ENCODE measurements at places on chromosomes 5 and 9.

- DNase-seq, result no peak
These were observed 57.5 kb upstream of the FREM1 start for GRCh38 chr9:14967450-14968321.

GRCh38 chr9:37144762-37145161 lies 24.4 kb downstream of the ZCCHC7 start:
- no peak for DNase-seq

DNA sequence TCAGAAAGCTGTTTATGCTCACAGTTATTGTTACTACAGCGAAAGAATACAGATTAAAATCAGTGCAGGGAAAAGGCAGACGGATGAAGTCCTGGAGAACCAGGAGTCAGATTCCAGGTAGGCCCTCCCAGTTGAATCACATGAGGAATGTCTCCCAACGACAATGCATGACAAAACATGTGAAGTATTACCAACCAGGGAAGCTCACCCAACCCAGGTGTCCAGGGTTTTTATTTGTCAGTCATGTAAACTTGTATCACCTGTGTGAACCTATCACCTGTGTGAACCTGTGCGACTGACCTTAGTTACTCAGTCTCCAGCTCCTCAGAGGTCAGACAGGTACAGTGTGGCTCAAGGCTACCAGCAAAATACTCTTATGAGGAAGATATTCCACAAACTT lies 63.9 kb downstream of the KIAA1958 start:
- no peak for DNase-seq

DNA sequence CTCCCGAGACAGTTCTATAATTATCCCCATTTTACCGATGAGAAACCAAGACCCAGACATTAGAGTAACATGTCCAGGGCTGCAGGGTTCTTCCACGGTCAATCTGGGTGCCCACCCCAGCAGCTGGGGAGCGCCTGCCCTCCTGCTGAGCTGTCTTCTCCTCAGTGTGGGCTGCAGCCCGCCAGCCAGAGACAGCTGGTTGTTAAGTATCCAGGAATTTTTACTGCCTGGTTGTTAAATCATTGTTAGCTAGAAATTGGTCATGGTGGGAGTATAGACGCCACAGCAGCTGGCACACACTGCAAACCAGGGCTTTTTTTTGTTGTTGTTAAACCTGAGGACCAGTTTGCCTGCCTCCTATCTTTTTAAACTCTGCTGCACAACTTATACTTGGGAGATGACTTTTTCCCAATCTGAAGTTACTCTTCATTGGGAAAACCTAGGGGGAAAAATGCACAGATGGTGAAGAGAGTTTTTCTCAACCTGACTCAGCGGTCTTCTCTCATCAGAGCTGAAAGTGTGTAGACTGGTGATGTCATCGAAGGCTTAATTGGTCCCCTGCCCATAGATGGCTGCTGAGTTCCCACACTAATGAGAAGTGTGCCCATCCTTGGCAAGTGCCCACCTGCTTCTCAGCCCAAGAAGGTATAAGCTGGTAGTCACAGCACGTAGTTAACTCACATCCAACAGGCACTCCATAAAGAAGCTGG lies 208.6 kb downstream of the DRD1 start:
- no peak for DNase-seq

DNA sequence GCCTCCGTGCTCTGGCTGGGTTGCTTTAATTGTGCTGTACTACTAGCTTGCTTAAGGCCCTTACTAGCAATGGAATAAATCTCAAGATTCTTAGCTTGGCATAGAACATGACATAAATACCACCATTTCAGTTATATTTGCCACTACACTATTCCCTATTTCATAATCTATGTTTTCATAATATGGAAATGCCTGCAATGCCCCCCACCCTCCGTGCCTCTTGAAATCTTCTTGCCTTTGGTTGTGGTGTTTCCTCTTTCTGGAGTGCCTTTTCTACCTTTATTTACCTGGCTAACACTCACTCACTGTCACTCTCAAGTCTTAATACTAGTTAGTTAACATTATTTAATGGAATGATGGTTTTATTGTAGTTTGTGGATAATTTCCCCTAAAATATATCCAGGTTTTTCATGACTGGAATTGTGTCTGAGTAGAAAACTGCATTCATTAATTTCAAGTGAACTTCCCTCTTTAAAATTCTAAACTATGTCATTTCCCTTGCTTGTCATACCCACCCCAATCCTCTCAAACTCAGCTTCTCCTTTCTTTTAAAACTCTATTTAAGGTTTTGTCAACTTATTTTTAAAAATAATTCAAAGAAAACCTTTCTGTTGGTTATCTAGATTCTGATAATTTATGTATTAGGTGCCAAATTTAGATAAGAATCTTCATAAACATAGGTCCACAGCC lies 521.7 kb upstream of the DAB2 start:
- no peak for DNase-seq

GRCh38 chr9:37732086-37732741 lies 21.4 kb upstream of the TRMT10B start:
- no peak for DNase-seq

DNA sequence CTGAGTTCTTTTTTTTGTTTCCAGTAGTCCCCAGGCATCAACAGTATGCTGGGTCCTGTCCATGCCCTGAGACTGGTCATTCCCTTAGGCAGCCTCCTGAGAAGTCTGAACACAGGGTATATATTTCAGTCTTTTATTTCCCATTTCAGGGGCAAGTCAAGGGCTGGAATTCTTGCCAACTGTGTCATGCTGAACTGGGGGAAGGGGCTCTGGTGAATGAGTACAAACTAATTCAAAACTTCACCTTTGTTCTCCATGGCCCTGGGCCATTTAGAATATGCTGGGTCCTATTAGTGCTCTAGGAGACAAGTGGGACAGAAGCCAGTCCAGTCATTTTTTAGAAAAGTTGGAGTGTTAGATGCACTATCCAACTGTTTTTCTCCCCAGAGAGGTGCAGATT lies 170.3 kb downstream of the TMC1 start:
- no peak for DNase-seq

GRCh38 chr9:137320555-137321384 lies 18.7 kb upstream of the NRARP start:
- no peak for DNase-seq

All from stimulated activated CD4-positive, alpha-beta T cell treated with anti-CD3 and anti-CD28 coated beads, TNF-alpha, amount 100 ng/mL, for 48 hours (primary cell).